ENCODE measurements at places on chromosomes 7 and 10.

DNA sequence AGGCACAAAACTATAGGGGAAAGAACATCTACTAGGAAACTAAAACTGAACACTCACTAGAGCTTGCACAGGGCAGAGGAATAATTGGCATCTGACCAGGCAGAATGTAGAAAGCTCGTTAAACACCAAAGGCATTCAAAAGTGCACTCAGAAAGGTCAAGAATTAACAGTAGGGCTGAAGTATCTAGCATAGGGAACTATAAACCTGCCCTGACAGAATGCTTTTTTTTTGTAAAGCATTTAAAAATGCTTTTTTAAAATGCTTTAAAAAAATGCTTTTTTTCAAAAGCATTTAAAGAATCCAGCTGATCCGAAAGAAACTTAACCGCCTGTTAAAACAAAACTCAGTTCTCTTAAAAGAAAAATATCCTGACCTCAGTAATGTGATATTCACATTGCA, 74.6 kb upstream of the EGFR start:
- DNase-seq = no peak

GRCh38 chr7:145378197-145378596, 542.3 kb upstream of the TPK1 start:
- DNase-seq = no peak

DNA sequence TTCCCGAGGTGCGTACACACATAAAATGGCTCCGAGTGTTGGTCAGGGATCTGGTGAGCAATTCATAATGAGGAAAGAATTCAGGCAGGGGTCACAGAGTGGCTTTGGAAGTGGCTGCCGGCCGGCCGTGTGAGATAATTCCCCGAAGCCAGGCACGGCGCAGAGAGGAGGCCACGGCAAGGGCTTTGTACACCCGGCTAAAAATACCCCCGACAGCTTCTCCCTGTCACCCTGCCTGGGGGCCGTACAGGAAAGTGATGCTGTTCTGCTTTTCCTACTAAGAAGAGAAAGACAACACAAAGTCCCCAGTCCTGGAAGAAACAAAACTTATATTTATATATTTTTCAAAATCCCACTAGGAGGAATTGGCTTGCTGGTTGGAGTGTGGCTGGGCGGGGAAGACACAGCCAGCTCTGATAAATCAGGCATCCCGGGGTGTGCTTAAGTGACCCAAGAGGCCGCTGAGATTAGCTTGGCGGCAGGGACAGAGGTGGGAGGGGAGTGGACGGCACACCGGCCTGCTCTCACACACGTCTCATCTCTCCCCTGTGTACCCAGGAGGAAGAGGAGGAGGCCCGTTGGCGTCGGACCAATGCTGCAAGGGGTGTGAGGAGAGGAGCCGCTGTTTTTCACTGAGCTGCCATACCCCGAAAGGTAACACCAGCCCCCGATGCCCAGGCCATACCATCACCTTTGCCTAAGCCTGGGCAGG, 70.5 kb downstream of the ZMIZ1 start:
- no peak for DNase-seq

GRCh38 chr10:35533565-35533964, 71.6 kb upstream of the GJD4 start:
- DNase-seq = no peak
